Central memory CD4-positive, alpha-beta T cell (primary cell): ENCODE measurements at places on chromosomes 2 and 18.

DNA sequence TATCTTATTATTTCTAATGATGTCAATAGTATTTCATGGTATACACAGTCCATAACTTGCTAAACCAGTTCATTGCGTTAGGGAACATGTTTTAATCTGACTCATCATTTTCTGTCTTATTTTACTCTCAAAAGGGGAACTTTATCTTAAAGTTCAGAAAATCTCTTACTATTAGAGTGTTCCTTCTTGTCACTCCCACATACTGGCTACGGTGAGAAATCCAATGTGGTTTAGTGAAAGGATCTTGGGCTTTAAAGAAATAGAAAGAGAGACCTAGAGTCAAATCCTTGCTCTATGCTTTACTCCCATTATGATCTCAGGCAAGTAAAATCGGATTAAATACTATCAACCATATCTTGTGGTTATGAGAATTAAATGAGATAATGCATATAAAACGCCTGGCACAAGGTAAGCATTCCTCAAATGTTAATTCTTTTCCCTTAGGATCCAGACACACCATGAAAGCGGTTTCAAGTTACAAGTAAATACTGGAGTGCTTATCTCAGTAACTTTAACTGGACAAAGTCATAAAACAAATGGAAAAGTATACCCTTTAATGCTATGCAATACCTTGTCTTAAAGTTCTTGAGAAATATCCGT is 576.0 kb downstream of the ARHGAP15 start:
- DNase-seq = no peak

GRCh38 chr2:127037476-127037875 is 69.5 kb downstream of the BIN1 start:
- no peak for DNase-seq

GRCh38 chr2:138949517-138949916 is 169.3 kb upstream of the NXPH2 start:
- DNase-seq = no peak

DNA sequence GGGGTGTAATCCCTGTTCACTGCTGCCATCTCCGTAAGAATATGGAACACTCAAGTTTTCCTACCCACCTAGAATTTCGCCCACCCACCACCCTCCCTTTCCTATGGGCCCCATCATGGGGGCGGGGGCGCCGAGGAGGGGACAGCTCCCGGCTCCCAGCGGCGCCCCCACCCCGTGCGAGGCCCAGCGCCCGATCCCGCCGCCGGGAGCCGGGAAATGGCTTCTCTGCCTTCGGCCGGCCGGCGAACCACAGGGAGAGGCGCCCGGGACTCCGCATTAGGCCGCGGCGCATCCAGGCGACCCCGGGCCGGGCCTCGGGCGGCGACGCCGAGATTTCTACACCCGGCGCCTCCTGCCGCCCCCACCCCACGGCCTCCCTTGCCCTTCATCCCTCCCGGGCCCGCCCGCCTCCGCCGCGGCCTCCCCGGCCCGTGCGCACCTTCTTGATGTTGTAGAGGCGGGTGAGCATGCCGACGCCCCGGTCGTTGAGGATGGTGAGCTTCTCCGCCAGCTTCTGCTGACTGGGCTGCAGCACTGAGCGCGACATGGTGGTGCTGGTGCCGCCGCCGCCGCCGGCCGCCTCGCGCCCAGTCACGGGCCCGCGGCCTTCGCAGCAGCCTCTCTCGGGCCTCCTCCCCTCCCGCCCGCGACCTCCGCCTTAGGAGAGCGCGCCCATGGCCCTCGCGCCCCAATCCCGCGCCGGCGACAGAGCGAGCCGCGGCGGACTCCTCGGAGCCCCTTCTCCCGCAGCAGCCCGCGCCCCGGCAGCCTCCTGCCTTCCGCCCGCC is 510 bp downstream of the NCKAP1 start:
- no peak for DNase-seq
